ENCODE measurements at places on chromosomes 11 and 22.

DNA sequence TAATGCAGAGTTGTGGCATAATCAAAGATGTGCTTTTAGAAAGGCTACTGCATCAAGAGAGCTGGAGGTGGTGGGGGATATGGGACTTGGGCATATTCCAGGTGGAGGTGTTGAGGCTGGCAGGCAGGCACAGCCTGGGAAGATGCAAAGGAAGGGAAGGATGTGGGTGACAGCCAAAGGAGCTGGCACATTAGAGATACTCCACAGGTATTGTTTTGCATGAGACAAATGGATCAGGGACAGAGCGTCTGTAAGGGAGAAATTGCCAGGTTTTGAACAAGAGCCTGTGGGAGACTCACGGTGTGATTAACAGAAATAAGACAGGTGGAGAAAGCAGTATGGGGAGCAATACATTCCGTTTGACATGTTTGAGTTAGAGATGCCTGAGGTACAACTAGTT, 263.7 kb downstream of the NELL1 start:
- no peak for DNase-seq

- DNase-seq = no peak
These were observed 6.7 kb upstream of the CAPRIN1 start for GRCh38 chr11:34044664-34045485.

- DNase-seq = no peak
These were observed 720.6 kb upstream of the ANO5 start for GRCh38 chr11:21472261-21472660.

GRCh38 chr22:30309951-30310741, 16.6 kb downstream of the TBC1D10A start:
- no peak for DNase-seq

DNA sequence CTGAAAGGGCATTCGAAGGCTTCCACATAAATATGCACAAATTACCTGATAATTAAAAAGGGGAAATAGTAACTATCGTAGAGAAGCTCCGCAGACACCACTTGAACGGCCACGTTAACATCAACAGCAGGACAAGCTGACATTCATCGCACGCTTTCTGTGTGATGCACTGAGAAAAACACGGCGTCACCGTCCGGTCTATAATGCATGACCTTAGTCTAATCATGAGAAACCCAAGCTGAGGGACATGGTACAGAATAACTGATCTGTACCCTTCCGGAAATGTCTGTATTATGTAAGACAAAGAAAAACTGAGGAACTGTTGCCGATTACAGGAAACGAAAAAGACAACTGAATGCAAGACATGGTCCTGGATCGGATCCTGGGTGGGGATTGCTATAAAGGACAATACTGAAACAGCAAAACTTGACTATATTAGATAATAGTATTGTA, 678 bp upstream of the RANGAP1 start:
- no peak for DNase-seq

DNA sequence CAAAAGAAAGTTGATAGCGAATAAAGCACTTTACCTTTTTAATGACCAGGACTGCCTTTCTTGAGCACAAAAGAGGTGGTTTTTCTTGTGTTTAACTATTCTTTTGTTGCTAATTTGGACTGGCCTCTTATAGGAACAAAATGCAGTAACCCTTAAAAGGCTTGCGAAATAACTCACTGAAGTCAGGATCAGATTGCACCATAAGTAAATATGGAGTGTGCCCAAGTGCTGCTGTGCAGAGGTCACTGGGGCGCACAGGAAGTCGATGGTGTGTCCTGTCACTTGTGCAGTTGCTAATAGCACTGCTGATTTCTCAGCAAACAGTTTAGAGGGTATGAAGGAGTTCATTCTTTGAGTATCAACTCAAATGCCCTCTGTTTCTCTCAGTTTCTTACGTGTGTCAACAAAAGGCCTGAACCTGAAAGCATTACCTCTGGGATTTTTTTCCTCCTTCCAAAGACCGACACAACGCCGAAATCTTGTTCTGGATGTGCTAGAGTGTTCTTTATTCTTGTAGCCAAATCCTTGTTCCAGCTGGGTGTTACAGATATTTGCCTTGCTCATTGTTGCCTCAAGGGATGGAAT, 71.3 kb downstream of the ATXN10 start:
- no peak for DNase-seq

- no peak for DNase-seq
These were observed 27.6 kb downstream of the RIBC2 start for GRCh38 chr22:45441138-45441537.

Measured in nucleus accumbens (tissue), 56 donors.